ENCODE measurements at places on chromosomes 3 and 15.

DNA sequence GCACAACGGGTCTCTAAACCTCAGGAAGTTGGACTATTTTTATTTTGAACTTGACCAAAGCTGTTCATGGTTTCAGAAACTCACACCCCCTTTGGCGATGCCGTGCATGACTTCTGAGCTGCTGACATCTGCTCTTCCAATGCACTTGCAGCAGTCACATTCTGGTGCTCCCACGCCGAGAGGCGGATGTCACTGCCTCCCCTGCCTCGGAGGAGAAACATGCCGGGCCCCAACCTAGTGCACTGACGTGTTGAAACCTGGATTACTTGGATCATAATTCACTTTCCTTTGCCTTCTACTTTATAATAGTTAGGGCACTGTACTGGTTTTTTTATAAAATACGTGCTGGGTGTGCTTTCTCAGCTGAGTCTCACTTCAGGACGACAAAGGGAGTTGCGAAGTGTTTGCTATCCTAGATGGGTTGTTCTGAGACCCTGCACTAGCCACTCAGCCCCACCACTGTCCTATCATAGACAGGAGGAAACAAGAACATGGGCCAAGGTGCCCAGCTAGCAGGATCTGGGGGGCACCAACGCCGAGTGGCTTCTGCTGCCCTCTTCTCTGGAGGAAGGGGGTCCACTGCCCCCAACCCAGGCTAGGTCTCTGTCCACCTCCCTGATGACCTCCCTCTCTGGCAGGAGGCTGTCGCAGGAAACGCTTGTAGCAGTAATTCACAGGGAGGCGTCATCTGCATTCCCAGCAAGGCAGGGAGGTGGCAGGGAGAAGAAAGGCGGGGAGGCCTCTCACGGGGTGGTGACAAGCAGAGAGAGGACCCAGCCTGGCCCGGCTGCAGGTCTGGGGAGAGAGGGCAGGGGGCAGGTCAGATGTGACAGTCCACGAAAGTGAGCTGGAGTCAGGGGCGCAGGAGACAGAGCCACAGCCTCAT lies 158.8 kb upstream of the IQSEC1 start:
- no peak for DNase-seq

DNA sequence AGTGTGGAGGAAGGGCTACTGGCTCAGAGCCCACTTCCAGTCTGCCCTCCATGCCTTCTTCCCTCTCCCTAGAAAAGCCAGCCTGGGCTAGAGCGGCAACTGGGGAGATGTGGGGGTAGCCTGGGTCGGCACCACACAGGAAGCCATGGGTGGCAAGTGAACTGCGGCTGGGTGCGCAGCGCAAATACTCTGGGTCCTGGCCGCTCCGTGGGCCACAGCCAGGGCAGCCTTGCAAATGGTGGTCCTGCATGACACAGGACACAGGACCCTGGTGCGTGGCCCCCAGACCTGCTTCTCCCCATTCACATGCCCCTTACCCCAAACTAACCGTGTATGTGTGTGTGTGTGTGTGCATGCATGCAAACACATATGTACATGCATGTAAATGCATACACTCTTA lies 25.7 kb downstream of the PRKCD start:
- DNase-seq = no peak

- DNase-seq = no peak
Measured at GRCh38 chr3:30628205-30628900, 22.0 kb downstream of the TGFBR2 start.

DNA sequence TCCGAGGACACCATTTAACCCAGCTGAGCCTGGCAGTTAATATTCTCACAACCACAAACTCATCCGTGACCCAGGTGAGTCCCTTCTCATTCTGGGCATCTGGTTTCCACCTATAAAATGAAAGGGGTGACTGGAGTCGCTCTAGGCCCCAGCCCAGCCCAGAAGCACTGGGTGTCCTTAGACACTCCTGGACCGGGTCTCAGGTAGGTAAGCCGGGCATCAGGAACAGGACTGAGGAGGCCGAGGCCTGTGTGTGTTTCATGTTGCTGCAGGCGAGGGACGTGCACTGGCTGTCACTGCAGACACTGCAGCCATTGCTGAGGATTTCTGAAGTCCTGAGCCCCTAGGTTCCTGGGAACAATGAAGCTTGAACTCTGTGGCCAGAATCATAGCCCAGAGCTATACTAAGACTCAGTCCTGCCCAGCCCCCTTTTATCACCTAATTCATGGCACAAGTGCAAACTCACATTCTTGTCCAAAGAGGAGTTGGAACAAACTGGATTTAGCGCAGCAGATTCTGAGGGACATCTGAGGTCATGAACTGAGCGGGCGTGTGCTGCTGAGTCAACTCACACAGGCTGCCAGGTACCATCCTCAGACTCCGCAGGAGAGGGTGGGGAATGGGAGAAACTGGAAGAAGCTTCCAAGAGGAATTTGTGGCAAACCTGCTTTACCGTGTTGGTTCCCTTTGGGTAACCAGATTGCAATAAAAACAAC lies 184.9 kb downstream of the FAM43A start:
- no peak for DNase-seq

DNA sequence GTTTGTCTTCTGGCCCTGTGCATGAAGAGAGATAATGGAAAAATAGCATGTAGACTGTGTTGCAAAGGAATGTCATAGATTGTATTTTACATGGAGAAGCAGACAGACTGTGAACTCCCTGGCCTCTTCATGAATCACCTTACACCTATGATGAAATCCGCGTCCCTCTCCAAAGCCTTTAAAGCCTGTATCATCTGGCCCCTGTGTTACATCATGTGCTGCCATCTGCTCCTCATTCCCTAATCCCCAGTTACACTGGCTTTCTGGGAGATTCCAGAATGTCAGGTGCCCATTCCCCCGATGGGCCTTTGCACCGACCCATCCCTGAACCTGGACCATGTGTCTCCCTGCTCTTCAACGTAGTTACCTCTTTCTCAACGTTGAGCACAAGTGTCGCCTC lies 190.8 kb downstream of the ADAMTSL3 start:
- no peak for DNase-seq

- no peak for DNase-seq
Measured at GRCh38 chr3:69200384-69201068, 78.1 kb upstream of the LMOD3 start.

DNA sequence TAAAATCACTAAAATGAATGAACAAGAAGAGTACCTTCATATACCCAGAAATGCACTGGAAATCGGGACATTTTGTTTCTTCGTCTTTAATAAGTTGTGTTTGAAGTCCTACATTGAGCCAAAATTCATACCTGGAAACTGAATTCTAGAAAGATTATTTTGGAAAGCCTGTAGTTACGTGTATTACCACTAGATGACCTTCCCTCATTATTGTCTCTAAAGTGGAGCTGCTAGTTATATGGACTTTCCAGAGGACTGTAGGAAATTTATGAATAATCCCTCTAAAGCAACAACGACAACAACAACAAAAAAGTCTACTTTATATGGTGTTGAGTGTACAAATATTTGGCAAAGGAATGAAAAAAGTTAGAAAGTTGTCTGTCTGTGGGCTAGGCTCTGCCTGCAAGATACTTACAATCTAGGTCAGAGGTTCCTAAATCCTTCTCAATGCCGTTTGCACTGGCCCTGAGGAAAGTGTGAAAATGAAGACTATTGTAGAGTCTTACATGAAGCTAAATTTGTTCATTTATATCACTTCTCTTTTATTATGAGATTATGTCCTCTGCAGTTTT lies 234.8 kb upstream of the NR2E3 start:
- no peak for DNase-seq

DNA sequence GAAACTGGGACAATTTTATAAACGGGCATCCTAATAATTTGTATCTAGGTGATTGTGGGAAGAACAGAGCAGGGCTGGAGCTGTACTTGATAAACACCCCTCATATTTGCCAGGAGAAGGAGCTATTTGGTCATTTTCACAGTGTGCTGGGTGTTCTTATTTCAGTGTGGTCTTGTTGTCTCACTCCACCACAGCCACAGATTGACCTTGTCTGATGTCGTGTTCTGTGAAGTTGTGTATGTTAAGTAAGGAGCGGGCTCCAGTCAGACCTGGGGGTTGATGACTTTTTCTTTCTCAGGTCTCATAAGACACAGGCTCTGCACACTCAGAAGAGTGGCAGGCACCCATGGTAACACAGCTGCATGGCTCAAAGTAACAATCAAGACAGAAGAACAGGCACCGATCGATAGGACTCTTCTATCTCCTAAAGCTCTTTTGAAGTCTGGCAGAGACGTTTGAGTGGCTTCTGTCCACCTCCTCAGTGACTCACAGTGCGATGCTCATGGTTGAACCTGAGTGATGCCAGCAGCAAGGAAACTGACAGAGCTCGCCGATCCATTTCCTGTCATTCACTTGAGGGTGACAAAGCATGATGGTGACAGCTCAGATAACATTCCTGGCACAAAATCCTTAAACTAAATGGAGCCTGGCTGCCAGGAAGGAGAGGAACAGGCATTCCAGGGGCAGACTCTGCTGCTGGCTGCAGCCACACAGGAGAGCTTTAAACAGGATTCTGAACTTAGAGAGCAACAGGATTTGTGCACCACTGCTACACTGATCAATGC lies 20.8 kb downstream of the DPH3 start:
- DNase-seq = no peak

DNA sequence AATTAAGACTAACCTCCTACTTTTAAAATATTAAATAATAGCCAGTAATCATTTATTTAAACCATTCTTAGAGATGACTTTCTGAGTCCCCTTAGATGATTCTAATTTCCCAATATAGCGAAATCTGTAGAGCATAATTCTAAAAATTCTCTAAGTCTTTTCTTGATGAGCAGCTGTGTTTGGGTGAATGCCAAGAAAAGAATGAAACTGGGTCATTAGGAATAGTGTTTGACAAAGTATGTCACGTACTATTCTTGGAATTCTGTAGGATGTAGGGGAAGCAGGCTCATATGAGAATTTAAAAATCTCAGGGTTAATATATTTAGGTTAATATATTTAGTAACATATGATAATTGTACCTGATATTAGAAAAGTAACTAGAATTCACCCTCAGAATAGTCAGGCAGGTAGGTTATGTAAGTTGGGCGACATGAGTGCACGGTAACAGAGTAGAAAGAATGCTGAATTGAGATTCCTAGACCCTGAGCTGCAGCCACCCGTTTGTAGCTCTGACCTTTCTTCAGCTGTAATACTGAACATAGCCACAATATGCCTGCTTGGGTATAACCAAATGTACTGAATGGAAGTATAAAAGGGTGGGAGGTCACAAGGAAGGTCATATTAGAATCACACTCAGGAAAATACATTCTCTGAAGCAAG lies 524.3 kb downstream of the UNC13C start:
- no peak for DNase-seq

DNA sequence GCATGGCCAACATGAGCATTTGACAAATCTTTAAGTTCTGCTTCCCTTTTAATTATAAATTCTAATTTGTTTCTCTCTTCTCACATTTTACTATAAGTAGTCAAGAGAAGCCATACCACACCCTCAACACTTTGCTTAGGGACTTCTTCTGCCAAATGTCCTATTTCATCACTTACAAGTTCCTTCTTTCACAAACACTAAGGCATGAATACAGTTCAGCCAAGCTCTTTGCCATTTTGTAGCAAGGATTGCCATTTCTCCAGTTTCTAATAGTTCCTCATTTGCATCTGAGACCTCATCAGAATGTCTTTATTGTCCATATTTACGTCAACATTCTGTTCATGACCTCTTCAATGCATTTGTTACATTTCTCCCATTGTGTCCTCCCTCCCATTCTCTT lies 29.4 kb downstream of the SLC22A14 start:
- no peak for DNase-seq

DNA sequence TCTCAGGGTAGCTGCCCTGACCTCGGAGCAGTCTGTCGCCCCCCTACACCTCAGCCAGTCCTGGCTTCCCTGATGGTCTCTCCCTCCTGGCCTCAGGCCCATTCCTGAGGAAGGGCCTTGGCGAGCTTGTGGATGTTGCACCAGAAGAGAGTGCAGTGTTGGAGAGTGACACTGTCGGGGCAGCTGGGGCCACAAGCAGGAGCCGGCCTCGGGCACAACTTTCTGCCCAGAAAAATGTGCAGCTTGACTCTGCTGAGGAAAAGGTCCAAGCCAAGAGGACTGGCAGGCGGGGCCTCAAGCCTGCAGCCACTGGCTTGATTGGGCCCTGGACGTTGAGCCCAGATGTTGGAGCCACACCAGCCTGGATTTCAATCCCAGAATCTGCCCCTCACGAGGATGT lies 12.8 kb downstream of the HEMK1 start:
- DNase-seq = no peak

DNA sequence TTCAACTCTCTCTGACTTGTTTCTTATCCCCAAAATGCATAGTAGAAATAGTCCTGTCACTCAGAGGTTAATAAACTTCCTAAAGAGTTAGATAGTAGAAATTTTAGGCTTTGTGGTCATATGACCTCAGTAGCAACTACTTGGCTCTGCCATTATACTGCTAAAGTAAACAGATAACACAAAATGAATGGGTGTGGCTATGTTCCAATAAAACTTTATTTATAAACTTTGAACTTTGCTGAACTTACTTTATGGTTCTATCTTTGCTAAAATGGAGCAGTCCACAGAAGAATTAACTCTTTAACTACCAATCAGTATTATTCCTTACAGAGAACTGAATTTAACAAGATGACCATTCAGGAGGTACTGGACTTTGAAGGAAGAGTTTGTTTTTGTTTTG lies 393.6 kb upstream of the CDIN1 start:
- no peak for DNase-seq

- no peak for DNase-seq
Measured at GRCh38 chr3:104909721-104910120, 457.0 kb upstream of the ALCAM start.

GRCh38 chr15:86044981-86045380 lies 34.7 kb upstream of the AGBL1 start:
- no peak for DNase-seq

- no peak for DNase-seq
Measured at GRCh38 chr3:112042842-112043280, 8.3 kb downstream of the TMPRSS7 start.

- DNase-seq = no peak
Measured at GRCh38 chr3:36652104-36652503, 112.2 kb downstream of the DCLK3 start.

DNA sequence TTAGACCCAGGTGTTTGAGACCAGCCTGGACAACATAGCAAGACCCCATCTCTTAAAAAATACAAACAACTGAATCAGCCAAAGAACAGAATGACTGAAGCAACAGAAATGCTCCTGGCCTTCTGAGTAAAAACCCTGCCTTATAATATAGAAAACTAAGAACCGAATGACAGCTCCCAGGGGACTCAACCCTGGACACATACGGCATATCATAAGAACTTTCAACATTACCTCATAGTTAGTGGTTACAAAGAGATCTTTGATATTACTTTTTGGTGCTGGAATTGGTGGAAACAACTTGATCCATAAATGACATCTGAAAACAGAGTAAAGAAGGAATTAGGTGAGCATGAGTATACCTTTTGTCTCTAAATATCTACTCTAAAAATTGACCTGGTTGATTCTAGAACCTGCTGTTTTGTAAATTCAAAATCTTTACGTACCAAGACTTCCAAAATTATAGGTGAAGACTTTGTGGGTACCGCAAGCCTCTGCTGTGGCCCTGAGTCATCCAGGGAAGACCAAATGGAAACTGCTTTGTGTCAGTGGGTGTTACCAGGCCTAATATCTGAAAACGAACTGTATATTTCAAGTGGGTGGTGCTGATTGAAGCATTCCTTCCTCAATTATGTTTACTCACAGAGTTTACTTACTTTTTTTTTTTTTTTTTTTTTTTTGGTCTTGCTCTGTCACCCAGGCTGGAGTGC lies 35.5 kb downstream of the IL5RA start:
- no peak for DNase-seq

Data from anterior cingulate cortex (tissue), 58 donors.